ENCODE measurements at places on chromosomes 6 and 20.

- no peak for DNase-seq
Observed at GRCh38 chr6:145137425-145137824, 597.9 kb downstream of the EPM2A start.

DNA sequence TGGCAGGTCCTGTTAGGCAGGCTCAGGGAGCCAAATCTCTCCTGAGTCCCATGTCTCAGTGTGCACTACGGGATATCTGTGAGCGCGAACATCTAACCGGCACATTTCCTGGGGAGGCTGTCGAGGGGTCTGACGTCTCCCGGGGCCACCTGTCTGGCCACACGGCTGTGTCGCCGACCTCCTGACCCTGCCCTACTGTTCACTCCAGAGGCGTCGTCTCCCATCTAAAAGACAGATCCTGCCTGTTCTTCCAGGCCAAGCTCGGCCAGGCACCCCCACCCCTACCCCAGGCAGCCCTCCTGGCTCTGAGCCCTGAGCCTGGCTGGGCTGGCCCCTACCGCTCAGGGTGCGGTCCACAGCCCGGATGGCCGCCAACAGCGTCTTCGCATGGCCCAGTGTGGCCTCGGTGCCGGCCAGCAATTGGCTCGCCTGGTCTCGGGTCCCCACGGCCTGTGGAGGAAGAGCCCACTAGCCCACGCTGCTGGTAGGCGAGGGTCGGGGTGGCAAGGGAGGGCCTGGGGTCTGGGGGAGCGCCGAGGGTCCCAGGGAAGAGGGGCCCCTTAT, 16.6 kb downstream of the ADRM1 start:
- DNase-seq = no peak

GRCh38 chr6:13846841-13847240, 32.5 kb upstream of the MCUR1 start:
- DNase-seq = no peak

- DNase-seq = no peak
Observed at GRCh38 chr20:22408521-22409402, 175.6 kb downstream of the FOXA2 start.

DNA sequence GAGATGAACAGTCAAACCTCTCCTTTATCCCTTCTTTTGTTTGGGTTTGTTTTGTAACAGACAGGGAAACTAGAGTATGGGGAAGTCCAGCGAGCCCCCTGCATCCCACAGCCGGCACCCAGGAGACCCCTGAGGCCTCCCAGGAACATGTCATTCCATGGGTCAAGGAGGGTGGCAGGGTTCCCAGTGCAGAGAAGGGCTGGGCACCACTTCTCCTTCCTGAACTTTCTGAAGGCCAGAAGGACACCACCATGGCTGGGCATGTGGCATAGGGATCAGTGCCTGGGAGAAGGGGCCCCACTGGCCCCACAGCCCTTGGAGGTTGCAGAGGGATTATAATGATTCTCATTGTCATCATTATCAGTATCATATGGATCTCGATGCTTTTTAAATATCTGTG, 13.9 kb upstream of the CST7 start:
- DNase-seq = no peak

DNA sequence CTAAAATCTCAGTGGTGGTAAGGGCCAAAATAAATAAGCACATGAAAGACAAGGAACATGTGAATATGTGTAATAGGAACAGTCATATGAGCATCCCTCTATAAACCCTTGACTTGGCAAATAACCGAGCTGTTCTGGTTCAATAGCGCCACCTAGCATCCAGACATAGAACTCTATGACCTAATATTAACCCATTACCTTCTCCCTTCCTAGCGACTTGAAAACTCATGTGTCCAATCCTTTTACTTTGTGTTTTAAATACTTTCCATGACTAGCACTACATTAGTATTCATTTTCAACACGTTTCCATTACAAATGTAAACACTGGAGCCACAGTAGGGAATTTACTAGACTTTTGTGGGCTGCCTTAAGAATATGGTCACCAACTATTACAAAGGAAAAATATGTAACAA, 279.7 kb downstream of the UST start:
- DNase-seq = no peak

- no peak for DNase-seq
Observed at GRCh38 chr6:39998126-39998525, 63.9 kb upstream of the MOCS1 start.

DNA sequence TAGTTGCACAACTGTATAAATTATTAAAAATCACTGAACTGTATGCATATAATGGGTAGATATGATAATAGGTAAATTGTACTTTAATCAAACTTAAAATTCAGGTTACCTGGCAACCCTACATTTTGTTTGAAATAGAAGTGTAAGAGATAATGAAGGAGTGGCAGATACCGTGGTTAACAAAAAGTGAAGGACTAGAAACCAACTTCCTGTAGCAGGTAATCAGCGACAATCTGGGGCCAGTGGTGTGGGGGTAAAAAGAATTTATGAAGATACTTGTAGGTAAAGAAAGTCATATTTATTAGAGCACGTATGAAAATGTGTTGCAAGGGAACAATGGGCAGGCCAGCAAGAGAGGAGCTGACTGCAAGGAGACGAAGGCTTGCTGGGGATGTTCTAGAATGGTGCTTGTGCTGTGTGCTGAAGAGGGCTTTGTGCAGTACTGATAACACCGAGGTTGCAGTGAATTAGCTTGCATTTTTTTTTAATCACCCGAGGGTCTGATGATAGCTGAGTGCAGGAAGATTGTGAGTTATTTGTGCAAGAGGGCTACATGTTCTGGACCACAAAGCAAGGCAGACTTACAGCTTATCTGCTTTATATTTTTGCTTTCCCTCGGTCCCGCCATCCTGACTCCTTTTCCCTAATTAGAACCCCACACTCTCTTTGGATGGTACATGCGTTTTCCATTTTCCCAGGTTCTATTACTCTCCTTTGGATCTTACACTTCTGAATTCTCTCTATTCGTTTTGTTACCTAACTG, 4.6 kb upstream of the ENPP1 start:
- DNase-seq = no peak

DNA sequence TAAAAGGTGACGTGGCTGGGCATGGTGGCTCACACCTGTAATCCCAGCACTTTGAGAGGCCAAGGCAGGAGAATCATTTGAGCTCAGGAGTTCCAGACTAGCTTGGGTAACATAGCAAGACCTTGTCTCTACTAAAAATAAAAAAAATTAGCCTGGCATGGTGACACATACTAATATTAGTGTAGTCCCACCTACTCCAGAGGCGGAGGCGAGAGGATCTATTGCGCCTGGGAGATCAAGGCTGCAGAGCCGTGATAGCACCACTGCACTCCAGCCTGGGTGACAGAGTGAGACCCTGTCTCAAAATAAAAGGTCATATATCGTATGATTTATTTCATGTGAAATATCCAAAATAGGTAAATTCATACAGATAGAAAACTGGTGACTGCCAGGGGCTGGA, 132.5 kb downstream of the SLC16A10 start:
- no peak for DNase-seq

DNA sequence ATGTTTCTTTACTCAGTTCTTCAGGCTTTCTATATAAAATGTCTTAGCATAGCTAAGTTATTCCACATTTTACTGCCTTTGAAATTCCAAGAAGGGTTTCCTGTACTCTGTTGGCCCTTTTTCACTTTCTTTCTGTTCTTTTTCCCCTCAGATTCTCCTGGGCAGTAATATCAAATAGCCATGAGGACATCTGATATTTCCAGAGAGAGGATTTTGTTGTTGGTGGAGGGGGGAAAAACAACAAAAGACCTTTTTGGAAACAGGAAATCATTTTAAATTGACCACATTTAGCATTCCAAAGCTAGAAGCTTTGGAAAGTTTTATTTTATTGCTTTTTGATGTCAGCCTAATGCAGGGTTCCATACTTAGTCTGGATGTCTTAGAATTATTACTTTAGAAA, 445.4 kb downstream of the GJA1 start:
- no peak for DNase-seq

GRCh38 chr6:27678469-27678868, 205.6 kb upstream of the ZNF184 start:
- no peak for DNase-seq

DNA sequence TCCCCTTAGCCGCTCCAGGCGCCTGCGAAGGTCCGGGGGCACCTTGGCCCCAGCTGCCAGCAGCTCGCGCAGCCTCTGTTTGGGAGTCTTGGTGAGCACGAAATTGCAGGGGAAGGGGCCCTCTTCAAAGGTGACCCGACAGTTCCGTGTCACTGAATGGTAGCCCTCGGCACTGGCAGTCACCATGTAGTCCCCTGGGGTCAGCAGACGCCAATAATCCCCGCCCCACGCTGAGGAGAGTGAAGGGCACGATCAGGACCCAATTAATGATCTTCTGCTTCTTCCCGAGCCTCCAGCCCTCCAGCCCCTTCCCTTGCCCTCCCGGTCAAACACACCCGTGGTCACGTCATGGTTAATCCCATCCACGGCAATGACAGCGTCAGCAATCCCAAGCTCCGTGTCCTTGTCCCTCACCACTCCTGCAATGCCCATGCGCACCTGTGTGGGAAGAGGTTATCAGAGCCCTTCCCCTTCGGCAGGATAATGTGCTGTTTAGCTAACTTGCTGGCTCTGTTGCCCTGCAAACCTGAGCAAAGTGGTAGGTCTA, 6.2 kb downstream of the CPXM1 start:
- DNase-seq = no peak

DNA sequence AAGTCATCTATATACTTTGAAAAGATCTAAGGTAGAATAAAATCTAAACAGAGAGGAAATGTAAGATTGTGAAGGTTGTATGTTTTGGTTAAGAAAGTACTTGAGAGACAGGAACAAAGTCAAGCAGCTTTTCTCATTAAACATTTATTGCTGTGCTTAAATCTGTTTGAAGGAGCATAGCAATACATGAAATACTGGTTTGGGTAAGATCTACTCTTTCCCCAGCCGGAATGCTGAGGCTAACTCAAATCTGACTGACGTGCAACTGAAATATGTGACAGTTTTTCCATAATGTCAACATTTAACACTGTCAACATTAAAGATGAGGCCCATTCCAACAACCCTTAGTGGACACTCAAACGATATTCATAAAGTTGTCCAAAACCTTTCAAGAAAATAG, 59.9 kb downstream of the MAN1A1 start:
- DNase-seq = no peak

DNA sequence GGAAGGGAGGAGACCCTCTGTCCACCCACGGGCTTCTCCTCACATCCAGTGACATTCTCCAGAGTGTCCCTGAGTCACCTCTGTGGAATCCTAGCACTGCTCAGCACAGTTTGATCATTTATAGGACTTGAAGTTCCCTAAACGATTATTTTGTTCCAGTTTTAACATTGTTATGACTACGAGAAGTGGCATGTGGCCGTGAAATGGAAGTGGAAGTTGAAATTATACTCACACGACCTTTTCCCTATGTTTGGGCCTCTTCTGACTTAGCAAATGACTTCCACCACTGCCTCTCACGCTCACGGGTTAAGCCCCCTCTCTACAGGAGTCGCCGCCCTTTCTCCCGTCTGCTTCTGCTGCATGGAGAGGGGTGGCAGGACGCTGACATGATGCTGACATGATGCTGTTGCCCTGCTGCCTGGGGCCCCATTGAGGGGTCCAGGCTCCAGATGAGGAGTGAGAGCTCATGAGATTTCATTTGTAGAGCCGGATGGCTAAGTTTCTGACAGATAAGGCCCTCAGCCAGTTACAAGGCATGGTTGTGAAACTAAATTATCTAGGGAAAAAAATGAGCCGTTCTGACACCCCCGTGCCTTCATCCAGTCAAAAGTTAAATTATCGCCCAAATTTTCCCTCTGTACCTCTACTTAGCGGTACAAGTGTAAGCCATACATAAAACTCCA, 153.6 kb upstream of the UST start:
- DNase-seq = no peak

DNA sequence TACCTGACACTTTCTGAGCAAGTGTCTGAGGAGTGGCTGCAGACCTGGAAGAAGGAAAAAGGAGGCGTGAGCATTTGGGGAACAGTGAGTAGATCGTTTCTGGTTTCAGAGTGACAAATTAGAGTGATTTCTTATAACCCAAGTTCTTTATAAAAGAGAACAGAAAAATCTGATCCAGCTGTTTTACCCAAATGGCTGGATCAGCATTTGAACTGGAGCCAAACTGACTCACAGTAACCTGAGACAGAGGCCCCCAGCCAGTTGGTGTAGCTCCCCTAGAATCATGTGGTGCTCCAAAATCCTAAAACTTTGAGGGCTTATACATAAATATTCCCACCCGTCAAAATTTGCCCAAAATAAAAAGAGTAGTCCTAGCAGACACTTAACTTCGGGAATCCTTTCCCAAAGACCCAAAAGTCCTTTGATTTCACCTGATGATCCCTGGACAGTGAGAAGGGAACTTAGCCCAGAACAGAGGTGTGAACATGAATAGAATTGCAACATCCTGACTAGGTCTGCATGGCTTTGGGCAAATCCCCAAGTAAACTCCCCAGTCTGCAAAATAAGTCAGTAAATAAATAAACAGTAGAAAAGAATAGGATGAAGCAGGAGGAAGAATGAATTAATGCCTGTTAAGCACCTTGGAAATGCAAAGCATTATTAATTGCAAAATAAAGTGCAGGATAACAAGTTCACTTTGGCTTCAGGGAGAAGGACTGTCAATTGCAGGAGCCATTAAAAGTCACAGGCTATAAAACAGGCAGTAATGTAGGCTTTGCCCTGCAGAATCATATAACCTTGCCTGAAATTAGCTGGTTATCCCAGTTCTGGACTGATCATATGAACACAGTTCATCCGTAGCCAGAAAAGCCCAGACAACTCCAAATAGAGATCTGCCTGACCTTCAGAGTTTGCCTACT, 262.0 kb upstream of the JARID2 start:
- DNase-seq = no peak

GRCh38 chr20:5779071-5779900, 29.1 kb downstream of the SHLD1 start:
- no peak for DNase-seq

GRCh38 chr6:69162811-69163210, 527.7 kb downstream of the ADGRB3 start:
- no peak for DNase-seq

DNA sequence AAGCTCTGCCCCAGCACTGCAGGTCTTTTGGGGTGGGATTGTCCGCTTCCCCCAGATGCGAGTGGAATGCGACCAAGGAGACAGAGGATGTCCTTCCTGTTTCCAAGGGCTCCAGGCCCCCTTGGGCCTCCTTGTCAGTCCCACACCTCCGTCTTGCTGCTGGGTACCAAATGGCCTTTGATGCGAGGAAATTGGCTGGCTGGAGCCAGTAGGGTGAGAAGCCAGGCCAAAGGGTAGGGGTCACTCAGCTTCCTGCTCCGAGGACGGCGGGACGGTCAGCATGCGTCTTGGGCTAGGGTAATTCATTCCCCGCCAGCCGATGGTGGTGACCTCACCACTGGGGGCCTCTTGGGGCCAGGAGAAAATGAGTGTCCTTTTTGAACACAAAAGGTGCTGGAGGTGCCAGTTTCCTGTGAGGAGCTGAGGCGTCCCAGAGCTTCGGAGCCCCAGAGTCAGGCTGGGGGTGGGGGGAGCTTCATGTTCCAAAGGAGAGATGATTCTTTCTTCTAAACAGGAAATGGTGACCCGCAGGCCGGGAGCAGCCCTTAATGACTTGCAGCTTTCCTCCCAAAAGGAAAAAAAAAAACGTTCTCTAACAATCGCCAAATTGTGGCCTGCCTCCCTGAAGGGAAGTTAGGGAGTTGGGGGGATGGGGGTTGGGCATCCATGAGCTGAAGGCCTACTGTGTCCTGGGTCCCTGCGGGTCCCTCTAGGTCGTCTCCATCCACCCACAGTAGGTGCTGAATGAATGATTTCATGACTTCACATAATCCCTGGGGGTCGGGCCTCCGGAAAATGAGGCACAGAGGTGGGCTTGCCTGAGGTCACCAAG, 6.7 kb downstream of the SNAI1 start:
- no peak for DNase-seq

- no peak for DNase-seq
Observed at GRCh38 chr20:12798286-12798685, 210.5 kb upstream of the SPTLC3 start.

GRCh38 chr6:6393069-6393529, 72.6 kb upstream of the F13A1 start:
- no peak for DNase-seq
